Glutamatergic neuron (in vitro differentiated cells): ENCODE measurements at places on chromosomes 2 and 18.
A peak's percentile ranks its signal among the peaks of the same experiment; 100 is the strongest.

DNA sequence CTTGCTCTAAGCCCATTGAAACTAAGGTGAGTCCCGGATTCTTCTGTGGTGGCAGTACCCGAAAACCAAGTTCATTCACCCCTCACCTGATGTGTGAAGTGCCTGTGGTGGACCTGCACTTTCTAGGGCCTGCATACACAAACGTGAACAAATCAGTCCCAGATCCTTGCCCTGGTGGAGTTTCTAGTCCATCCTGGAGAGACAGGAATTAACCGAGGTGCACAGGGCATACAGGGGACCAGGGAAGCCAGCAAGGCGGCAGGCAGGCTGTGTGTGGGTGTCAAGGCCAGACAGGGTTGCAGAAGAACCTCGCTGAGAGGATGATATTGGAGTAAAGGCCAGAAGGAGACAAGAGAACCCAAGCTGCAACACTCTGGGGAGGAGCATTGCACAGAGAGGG, 106.1 kb downstream of the SMIM21 start:
- no peaks in the 10 kb centered on the region for H3K4me1 ChIP-seq
- no peak overlapping the region for H3K4me3 ChIP-seq
- DNase-seq, result no peak
- H3K27ac ChIP-seq, result no peak overlapping the region
- H3K36me3 ChIP-seq, result no peaks in the 10 kb centered on the region

DNA sequence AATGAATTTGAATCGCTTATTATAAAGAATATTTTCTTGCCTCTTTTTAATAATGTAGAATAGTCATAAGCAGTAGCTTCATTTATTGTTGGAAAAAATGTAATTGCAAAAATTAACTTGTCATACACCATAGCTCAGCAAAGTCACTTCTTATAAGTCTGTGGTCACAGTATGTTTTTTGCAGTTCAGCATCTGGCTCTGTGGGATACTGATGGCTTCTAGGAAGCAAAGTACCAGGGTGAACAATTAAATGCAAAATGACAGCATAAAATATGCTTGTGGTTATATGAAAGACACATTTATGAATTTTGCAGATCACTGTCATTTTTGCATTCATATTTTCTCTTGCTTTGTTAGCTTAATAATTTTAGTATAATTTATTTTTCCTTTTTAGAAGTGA, 116.5 kb downstream of the ZNF407 start:
- H3K4me1 ChIP-seq, result peaks cover 4% of the 10 kb centered on the region
- H3K4me3 ChIP-seq, result no peak overlapping the region
- no peaks in the 10 kb centered on the region for H3K36me3 ChIP-seq
- no peaks in the 10 kb centered on the region for H3K27me3 ChIP-seq

DNA sequence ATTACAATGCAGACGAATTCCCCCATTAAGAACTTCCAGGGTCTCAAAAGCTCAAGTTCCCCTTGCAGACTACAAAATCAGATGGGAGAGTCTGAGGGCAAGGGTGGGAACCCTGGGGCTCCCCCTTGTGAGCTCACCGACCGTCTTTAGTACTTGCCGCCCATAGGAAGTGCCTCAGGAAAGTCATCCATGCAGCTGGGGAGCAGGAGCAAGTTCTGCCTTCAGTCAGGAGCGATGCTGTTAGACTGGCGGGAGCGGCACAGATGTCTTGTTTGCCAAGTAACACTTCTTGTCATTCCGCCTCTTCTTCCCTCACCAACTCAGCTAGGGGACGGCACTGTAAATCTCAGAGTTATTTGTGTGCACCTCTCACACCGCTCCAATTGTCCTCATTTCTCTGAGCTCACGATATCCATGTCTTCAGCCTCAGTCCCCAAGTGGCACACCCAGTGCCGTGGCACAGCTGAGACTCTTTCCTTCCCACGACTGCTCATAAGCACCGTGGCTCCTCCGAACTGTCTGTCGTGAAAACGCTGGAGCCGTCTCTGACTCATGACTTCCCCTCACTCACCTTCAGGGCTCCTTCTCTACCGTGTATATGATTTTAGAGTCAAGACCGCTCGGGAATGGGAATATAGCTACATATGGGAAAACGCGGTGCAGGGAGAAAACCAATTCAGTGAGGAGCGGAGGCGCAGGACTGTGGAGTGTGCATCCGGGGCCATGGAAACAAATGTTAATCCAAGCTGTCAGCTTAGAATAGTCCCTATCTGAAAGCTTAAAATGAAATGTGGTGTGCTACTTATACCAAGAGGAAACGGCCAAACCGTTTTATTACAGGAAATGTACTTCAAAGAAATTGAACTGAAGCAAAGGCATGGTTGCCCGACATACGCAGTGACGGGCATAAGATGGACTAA, 34.0 kb downstream of the UXS1 start:
- peak overlapping the region; percentile 6 for H3K4me3 ChIP-seq
- no peaks in the 10 kb centered on the region for H3K27me3 ChIP-seq
- H3K27ac ChIP-seq, result peak overlapping the region; percentile 1

GRCh38 chr2:136235546-136235945, 117.6 kb upstream of the CXCR4 start:
- peaks cover 4% of the 10 kb centered on the region for H3K36me3 ChIP-seq
- H3K27ac ChIP-seq, result no peak overlapping the region
- DNase-seq, result no peak
- peaks cover 8% of the 10 kb centered on the region for H3K27me3 ChIP-seq
- peaks cover 16% of the 10 kb centered on the region for H3K4me1 ChIP-seq

- H3K27me3 ChIP-seq, result no peaks in the 10 kb centered on the region
- H3K4me3 ChIP-seq, result no peak overlapping the region
- DNase-seq, result no peak
- no peaks in the 10 kb centered on the region for H3K4me1 ChIP-seq
- peaks cover 25% of the 10 kb centered on the region for H3K36me3 ChIP-seq
- no peak overlapping the region for H3K27ac ChIP-seq
Measured at GRCh38 chr18:46891742-46892214, 25.5 kb downstream of the PIAS2 start.

DNA sequence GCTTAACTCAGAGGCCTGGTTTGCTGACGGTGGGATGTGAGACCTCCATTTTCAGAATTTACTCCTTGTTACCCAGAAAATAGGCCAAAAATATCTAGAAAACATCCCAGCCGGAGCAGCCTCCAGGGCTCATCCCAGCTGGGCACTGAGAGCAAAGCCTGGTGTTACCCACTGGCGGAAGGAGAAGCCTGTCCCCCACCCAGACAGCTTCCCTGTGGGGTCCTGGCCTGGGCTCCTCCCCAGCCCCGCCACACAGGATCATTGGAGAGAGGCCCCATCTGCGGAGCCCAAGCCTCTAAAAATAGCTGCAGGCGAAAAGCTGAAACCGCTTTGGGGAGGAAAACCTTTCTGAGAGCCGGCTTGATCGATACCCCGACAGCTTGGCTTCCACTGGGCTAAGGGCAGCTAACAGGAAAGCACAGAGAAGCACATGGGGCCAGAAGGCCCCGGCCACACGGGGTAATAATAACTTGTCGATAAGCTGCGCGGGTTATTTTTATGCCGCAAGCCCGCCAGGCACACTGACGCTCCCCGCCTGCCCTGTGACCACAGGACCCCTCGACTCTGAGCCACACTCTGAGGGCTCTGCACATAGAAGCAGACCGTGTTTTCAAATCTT, 26.9 kb upstream of the FAHD2A start:
- H3K4me3 ChIP-seq, result peak overlapping the region; percentile 67
- H3K27ac ChIP-seq, result peak overlapping the region; percentile 93
- peaks cover 12% of the 10 kb centered on the region for H3K27me3 ChIP-seq
- DNase-seq, result peak; percentile 71
- no peaks in the 10 kb centered on the region for H3K36me3 ChIP-seq

DNA sequence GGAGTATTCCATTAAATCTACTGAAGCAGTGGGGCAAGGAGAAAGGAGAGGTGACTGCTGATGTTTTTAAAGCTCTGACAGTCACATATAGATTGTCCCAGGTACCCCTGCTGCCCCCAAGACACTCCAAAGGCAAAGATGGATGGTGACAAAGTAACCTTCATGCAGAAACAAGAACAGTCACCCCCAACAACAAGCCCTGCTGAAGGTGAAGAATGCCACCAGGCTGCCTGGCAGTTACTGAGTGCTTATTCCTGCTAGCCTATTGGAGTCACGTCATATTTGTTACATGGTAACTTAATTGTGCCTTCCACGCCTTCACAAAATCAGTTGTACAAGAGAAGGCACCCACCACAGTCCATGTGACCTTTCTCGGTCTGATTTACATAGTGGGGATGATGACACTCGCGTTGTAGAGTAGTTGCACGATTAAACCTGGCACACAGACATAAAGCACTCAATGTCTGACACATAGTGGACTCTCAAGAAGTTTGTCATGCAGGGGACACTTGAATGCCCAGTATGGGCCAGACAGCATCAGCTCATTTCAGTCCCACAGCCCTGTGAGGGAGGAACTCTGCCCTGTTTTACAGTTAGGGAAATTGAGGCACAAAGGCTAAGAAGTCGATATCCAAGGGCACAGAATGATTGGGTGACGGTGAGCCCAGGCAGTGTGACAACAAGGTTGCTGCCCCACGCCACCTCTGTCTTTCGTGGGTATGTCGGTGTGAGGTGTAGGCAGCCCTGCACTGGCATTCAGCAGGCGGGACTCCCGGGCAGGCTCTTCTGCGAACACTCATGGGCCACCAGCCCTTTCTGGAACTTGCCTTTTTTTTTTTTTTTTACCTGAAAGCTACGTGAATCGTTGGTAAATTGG, 62.7 kb downstream of the ZCCHC2 start:
- H3K4me3 ChIP-seq, result no peak overlapping the region
- H3K4me1 ChIP-seq, result peaks cover 10% of the 10 kb centered on the region

DNA sequence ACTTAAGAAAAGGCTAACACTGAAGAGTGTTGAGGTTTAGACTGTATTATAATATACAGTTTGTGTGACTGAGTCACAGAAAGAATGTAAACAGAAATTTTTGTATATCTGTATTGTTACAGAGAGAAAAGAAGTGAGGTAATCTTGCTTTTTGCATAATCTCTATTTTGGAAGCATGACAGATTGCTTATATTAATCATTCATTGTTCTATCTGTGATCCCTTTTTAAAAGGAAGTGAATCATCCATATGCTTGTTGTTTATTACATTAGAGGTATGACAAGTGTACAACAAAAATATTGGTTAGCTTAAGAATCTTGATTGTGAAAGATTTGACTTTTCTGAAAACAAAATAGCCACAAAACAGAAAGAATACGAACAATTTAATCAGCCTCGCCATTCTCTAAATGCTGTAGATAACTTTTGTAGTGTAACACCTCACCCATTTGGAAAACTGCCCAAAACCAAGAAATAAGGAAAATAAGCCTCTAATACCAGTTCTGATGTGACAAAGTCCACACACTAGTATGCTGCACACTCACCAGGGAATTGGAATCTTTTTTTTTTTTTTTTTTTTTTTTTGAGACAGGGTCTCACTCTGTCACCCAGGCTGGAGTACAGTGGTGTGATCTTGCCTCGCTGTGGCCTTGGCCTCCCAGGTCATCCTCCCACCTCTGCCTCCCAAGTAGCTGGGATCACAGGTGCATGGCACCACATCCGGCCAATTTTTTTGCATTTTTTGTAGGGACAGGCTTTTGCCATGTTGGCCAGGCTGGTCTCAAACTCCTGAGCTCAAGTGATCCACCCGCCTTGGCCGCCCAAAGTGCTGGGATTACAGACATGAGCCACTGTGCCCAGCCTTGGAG, 91.5 kb upstream of the LPIN2 start:
- DNase-seq, result no peak
- no peak overlapping the region for H3K27ac ChIP-seq
- no peak overlapping the region for H3K4me3 ChIP-seq
- no peaks in the 10 kb centered on the region for H3K36me3 ChIP-seq

DNA sequence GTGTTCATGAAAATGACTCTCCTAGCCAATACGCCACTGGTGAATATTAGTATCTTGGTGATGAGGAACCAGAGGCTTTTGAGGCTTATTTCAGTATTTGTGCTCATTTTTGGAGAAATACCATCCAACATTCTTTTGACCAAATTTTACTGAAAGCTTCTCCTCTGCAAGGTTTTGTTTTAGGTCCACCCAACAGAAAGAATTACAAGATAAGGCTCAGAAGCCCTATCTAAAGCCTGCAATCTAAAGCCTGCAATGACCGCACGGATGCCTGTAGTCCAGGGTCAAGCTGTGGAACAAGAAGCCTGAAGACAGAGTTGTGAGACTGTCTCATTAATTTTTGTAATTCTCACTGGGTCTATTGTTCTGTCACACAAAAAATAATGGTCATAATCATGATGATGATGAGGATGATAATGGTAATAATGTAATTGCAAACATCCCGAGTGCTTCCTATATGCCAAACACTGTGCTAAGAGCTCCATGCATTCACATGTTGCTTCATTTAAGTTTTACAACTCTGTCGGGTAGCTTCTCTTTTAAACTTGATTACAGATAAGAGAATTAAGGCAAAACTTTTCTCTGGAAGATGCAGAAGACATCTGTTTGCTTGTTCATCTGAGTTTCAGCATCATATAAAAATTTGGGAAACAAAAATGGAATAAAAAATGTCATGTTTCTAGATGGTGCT, 33.2 kb upstream of the NCOA1 start:
- H3K4me1 ChIP-seq, result peaks cover 2% of the 10 kb centered on the region
- H3K4me3 ChIP-seq, result no peak overlapping the region
- no peak overlapping the region for H3K27ac ChIP-seq
- H3K36me3 ChIP-seq, result no peaks in the 10 kb centered on the region

DNA sequence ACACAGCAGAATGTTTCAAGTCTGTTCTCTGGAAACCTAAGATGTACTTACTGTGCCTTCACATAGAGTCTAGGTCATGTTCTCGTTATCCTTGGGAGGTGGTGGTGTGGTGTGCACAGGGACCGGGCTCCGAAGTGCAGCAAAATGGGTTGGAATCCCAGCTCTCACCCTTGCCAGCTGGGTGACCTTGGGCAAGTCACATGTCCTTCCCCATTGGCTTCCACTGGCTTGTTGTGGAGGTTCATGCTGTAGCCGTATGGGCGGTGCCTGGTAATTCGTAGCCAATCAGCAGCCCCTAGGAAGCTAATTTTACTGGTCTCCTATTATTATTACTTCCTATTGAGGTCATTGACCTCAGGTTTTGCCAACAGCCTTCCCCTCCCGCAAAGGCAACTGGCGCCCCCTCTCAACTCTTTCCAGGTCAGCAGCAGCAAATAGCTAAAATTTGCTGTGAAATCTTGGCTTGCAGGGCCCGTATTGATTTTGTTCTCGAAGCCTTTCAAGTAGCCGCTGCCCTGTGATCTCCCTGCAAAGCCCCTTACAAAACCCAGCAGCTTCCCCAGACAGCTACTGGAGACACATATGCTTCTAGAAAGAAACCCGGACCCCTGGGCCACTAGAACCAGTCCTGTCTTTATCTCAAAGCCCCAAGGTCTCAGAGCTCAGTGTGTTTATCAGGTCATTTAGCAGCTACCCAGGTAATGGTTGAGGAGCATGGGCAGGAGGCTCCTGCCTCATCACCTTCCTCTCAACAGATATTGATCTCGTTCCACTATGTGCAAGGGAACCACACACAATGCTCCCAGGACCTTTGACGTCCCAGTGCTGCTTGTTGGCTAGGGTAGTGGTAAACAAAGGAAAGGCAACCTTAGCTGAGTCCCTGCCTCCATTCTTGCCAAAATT, 66.5 kb upstream of the SLC1A4 start:
- DNase-seq, result no peak
- no peak overlapping the region for H3K4me3 ChIP-seq
- H3K27me3 ChIP-seq, result peaks cover 4% of the 10 kb centered on the region
- no peaks in the 10 kb centered on the region for H3K4me1 ChIP-seq
- no peak overlapping the region for H3K27ac ChIP-seq

GRCh38 chr2:38496927-38497669, 105.6 kb downstream of the HNRNPLL start:
- H3K4me3 ChIP-seq, result peak overlapping the region; percentile 38
- peaks cover 37% of the 10 kb centered on the region for H3K4me1 ChIP-seq
- peak overlapping the region; percentile 96 for H3K27ac ChIP-seq

GRCh38 chr2:66495788-66496640, 61.1 kb downstream of the MEIS1 start:
- H3K27me3 ChIP-seq, result no peaks in the 10 kb centered on the region
- H3K27ac ChIP-seq, result no peak overlapping the region
- no peaks in the 10 kb centered on the region for H3K36me3 ChIP-seq
- H3K4me3 ChIP-seq, result no peak overlapping the region
- no peak for DNase-seq
- no peaks in the 10 kb centered on the region for H3K4me1 ChIP-seq
